Skin of body (tissue), 3 donors: ENCODE measurements at places on chromosomes 6 and 20. TPM values are rescaled to one million over a fixed set of nuclear protein-coding genes. Genes with fewer than 3 reads are reported as not detected.

The NFKBIL1 gene
- total RNA-seq: 12.1 TPM

The KIAA1755 gene
- 1.3 TPM for total RNA-seq

The APCDD1L gene
- total RNA-seq: 3.0 TPM

The LPA gene
- total RNA-seq: not detected
